ENCODE measurements at places on chromosomes 3 and 15.

- peak; percentile 80 for DNase-seq
Observed at GRCh38 chr3:48465531-48466378, 19.2 kb downstream of the ATRIP start.

GRCh38 chr3:150421799-150422548, 13.9 kb downstream of the TSC22D2 start:
- no peak for DNase-seq

DNA sequence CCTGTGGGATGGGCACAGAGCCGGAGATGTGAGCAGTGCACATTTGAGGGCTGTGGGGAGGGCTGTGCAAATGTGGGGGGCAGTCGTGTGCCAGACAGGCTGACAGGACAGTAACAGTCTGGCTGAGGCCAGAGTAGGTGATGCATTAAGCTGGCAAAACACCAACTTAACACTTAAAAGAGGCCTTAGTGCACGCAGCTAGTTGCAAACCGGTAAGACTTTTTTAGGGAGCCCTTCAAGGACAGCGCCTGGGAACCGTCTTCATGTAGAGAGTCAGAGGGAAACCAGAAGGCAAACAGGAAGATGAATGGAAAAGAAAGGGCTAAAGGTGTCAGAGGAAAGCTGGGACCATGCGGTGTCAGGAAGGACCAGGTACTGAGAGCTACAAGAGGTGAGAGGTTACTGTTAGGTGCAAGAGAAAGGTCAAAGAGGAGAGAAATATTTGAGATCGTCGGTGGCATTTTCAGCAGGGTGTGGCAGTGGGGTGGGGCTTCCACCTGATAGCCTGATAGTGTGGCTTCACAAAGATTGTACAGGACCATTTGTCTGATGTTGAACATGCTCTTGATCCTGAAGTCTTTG, 30.0 kb upstream of the CHD2 start:
- DNase-seq, result no peak

- no peak for DNase-seq
Observed at GRCh38 chr3:133452641-133453319, 52.9 kb downstream of the BFSP2 start.

DNA sequence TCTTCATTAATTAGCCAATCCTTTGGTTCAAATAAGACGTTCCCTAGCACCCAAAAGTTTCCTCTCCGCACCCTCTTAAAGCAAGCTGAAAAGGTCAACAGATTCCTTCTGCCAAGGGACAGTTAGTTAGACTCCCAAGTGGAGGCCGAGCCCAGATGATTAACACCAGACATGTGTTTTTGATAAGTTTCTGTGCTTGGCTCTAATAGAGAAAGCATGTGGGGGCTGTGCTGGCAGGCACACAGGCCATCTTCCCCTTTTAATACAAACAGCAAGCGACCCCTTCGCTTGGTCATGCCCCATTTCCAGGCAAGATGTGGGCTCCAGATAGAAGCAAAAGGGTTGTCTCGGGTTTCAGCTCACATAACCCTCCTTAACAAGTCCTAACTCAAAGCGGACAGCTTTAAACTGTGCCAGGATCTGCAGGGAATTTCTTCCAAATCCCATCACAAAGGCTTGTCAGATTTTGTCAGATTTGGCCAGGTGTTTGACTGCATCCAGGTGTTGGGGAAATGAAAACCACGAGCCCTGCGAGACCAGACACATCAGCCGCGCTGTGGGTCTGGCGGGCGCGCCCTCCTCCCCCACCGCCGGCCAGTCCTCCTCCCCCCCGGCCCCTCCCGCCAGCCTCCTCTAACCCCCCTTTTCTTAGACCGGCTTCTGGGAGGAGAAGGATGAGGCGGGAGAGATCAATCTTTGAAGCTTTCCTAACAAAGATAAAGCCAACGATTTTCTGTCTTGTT, 3.3 kb downstream of the HES1 start:
- DNase-seq, result no peak

- no peak for DNase-seq
Observed at GRCh38 chr3:115388811-115389210, 234.5 kb upstream of the GAP43 start.

DNA sequence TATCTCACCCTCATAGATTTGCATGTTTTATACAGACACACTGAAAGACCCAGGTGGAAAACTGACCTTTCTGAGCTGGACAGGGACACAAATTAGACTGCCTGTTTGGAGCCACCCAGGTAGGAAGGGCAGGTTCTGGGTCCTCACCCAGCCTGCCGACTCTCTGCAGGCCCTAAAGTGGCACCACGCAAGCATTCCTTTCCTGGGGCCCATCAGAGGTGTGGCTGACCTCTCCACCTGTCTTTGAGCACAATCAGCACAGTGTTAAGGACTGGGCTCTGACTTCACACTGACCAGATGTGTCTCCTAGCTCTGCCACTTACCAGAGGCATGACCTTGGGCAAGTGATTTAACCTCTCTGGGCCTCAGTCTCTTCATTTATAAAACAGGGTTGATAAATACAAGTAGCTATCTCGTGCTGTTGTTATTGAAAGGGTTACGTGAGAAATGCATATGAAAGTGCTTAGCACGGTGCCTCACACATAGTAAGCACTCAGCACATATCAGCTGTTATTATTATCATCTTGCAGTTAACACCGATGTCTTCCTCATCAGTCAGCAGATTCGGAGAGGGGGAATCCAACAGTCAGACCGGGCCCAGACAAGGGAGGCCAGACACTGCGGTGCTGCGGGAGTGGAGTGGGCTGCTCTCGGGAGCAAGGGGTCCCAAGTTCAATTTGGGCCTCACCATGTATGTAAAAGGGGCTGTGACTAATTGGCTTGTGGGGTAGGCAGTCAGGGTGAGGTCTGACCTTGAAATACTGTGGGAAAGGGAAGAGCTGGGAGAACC, 2.0 kb upstream of the TBC1D2B start:
- DNase-seq, result no peak

GRCh38 chr3:118986734-118987133, 47.9 kb downstream of the IGSF11 start:
- no peak for DNase-seq

GRCh38 chr3:155138677-155139076, 58.6 kb downstream of the MME start:
- no peak for DNase-seq

DNA sequence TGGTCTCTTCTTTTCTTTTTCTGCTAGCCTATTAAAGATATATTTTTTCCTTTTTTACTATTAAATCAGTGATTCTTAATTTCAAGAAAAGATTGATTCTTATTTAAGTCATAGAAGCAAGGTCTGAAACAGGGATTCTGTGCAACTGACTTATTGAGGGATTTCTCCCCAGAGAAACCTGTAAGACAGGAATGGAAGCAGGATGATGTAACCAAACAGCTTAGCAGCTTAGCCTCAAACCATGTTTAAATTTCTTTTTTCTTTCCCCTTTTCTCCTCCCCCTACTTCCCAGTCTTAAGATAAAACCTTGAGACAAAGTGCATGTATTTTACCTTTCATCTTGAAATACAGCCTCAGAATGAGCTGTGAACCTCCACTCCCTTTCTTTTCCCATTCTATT, 322.8 kb downstream of the NEK10 start:
- no peak for DNase-seq

DNA sequence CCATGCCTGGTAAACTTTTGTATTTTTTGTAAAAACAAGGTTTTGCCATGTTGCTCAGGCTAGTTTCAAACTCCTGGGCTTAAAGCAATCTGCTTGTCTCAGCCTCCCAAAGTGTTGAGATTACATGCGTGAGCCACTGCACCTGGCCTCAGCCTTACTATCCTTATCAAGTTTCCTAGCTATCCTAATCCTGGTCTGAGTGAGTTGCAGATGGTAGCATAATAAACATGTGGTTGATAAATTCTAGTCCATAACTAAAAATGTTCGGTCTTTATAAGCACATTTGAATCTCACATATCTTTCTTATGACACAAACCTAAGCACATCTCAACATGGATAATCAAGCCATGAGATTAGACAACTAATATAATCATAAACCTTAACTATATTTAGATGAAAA, 18.5 kb downstream of the NPHP3 start:
- DNase-seq, result no peak
